Activated naive CD4-positive, alpha-beta T cell treated with anti-CD3 and anti-CD28 coated beads, Interleukin-2, amount 50 U/mL, for 72 hours (primary cell): ENCODE measurements at places on chromosomes 12 and 14.

- no peak for DNase-seq
Observed at GRCh38 chr14:87483271-87484260, 509.4 kb downstream of the GALC start.

GRCh38 chr12:79397609-79398008 is 293.2 kb downstream of the PAWR start:
- DNase-seq, result no peak

DNA sequence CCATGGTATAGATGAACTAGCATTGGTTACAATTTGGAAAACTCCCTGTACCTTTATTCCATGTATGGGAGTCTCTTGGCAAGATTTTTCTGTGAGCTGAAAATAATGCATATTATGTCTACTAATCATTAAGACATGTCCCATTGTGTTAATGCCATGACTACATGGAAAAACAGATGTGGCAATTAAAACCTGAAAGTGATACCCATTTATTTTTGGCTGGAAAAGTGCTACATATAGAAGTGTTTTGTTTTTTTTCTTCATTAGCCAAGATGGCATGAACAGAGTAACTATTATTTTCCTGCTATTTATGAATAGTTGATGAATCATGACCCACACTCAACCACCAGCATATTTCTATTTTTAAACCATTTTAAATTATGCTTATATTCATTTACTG is 58.2 kb downstream of the ALG10B start:
- DNase-seq, result no peak

- no peak for DNase-seq
Observed at GRCh38 chr14:99975190-99975589, 90.0 kb upstream of the EVL start.

DNA sequence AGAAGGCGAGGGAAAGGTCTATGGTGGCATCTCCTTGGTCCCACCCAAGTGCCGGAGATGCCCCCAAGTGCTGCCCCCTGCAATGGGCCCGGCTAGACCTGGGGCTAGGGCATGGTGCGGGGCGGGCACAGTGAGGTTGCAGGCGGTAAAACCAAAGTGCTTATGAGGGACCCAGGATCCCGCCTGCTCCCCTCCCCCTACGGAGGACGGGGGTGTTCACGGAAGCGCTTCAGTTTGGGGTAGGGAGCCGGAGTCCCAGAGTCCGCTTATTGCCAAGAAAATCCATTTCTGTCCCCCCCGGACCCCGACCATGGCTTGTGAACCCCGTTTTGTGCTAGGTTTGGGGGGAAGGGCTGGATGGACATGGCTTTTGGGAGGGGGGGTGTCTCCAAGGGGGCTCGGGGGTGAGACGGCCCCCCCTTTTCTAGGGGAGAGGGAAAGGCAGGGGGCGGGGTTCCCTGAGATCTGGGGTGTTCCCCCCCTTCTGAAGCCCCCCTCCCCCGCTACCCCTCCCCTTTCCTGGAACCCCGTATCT is 5.4 kb upstream of the GPR84 start:
- DNase-seq, result no peak

DNA sequence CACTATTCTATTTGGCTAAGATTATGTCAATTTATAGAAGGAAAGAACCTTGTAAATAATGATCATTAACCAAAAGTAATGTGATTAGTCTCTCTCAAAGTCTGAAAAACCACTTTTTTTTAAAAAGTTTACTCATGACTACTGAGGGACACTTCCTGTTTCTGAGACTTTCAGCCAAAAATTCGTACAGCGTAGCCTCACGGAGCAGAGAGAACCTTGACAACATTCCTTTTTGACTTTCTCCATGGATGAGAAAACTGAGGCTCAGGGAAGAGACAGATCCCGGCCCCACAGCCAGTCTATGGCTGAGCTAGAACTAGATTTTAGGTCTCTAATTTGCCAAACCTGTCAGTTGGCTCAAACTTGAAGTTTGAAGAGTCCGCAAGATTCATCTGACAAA is 68.2 kb downstream of the DAD1 start:
- no peak for DNase-seq

DNA sequence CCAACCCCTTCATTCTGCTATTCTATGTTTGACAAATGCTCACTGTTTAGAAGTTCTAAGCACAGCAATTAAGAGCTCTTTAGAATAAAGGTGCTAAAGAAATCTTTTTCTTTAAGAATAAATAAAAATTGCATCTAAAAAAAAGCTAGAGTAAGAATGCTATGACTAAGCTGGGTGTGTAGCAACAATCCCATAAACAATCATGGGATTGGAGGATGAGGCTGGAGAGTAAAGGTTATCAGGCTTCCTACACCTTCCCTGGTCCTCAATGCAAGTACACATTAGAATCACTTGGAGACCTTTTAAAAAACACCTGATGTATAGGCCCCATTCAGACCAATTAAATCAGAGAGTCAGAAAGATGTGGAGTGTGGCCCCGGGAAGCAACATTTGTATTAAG is 88.3 kb downstream of the CIT start:
- no peak for DNase-seq

DNA sequence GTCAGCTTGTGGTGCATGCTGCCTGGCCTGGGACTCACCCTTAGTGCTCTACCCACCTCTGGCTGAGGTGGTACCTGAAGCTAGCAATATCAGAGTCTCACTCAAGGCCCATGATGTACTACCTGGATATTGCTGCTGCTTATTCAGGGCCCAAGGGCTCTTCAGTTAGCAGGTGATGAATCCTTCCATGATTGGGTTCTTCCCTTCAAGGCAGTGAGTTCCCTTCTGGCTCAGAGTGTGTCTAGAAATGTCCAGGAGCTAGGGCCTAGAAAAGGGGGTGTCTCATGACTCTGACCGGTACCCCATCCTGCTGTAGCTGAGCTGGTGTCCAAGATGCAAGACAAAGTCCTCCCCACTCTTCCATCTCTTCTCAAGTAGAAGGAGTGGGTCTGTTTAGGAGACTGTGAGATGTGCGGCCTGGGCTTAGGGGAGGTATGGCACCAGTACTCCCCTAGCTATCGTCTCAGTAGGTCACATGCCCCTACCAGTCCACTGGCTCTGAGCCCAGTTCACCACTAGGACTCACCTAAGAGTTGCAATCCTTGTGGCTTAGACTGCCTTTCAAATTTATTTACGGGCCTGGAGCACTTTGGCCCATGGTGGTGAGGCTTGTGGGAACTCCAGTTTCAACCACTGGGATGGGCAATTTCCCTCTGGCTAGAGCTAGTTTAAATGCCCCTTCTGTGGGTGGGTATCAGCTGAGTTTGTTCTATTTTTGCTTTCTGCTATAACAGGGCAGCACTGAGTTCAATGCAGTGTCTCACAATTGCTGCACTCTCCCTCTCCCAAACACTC is 12.2 kb downstream of the PRORP start:
- no peak for DNase-seq

DNA sequence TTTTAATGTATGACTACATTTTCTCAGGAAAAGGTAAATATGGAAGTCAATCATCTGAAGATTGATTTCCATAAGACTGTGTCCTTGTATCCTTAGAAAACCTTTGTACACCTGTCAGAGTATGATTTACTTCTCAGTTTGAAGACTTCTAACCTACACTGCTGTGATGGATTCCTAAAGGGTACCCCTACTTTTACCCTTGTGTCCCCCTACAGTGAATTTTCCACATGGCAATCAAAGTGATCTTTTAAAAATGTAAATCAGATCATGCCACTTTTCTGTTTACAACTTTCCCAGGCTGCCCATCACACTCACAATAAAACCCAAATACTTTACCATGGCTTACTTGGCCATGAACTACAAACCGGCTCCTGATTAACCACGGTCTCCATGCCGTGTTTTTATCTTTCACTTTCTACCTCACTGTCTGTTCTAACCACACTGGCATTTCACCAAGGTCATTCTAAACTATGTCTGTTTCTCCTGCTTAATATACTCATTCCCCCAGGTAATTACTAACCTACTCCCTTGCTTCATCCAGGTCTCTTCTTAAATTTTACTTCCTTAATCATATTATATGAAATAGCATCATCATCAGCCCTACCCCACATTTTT is 8.1 kb downstream of the DNAI7 start:
- DNase-seq, result no peak

DNA sequence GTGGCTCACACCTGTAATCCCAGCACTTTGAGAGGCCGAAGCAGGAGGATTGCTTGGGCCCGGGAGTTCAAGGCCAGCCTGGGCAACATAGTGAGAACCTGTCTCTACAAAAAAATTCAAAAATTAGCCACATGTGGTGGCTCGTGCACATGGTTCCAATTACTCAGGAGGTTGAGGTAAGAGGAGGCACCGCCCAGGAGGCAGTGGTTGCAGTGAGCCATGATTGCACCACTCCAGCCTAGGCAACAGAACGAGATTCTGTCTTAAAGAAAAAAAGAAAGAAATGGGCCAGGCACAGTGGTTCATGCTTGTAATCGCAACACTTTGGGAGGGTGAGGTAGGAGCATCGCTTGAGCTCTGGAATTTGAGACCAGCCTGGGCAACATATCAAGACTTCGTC is 33.5 kb downstream of the MAP1LC3B2 start:
- DNase-seq, result no peak

DNA sequence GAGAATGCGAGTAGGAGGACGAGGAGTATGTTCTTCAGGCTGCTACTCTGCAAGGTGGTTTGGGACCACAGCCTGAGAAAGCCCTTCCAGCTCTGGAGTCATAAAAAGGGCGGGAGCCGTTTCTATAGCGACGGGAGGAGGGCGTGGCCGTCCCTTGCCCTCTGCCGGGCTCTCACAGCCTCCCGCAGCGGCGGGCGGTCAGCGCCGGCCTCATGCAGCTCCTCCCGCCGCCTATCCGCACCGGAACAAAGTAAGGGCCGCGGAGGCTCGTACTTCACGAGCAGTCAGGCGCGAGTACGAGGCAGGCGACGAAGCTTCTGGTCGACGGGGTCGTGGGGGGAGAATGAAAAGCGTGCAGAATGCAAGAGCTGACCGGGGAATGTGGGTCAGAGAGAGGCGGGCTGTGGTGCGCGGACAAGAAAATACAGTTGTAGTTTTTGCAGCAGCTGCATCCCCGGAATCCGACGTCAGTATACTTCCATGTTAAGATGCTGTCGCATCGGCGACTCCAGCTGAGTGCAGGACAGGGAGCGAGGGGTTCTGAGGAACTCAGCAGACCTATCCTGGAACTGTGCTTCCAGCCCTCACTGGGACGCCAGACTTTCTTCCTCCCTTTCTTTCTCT is at the start of gene DYRK4:
DYRK4 (plus strand) TSS at position 175 of the 624 bp plus-strand sequence; CDS start at position 213, 38 bp downstream.
- DNase-seq, result no peak

DNA sequence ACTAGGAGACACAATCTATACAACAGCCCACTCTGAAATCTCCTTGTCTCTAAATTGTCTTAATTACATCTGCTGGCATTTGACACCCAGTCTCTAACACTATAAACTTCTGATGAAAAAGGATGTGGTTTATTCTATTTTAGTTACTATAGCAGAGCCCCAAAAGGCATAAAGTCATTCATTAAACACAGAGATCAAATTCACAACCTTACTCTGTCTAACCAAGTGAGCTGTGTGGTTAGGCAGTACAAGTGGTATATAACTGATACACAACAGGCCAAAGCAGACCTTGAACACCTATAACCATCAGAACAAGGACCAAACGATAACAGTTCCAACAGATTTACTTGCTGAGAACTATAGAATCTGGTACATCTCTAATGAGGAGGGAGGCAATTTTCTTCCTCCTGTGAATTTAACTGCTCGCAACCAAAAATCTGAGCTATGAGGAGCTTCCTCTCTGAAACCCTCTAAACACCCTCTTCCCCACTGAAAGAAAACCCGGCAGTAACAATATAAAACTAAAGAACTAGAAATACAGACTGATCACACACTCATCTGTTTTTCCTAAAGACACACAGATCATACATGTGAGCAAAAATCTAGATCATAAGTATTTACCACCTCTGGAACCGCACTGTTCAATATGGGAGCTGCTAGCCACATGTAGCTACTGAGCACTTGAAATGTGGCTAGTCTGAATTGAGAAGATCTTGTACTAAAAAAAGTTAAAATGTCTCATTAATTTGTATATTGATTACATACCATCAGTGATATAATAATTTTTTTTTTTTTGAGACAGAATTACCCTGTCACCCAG is 17.7 kb downstream of the SPPL3 start:
- DNase-seq, result no peak

DNA sequence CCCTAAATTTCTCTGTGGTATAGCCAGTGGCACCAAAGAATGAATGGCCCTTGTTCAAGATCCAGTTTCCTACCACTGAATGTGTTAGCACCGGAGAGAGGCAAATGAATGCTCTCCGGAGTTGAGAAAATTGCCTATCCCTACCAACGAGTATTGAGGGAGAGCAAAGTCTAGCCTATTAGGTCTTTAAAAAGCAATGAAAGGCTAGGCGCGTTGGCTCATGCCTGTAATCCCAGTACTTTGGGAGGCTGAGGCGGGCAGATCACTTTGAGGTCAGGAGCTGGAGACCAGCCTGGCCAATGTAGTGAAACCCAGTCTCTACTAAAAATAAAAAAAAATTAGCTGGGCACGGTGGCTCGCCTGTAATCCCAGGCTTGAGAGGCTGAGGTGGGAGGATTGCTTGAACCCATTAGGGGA is 898 bp upstream of the RAB15 start:
- no peak for DNase-seq

DNA sequence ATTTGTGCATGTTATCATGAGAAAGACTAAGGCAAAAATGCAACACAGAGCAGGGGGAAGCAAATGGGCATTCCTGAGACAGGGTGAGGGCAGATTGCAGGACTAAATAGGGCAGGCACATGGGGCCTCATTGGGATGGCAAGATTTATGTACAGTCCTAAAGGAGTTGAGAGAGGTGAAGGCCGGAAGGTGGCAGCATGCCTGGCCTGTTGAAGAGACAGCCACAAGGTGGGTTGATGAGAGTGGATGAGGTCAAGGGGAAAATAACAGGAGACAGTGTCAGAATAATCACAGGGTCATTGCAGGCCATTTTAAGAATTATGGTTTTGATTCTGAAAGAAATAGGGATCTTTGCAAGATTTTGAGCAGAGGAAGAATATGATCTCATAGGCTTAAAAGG is 21.0 kb downstream of the PAH start:
- DNase-seq, result no peak

- DNase-seq, result no peak
Observed at GRCh38 chr14:22821193-22822015, 6.2 kb upstream of the SLC7A7 start.

DNA sequence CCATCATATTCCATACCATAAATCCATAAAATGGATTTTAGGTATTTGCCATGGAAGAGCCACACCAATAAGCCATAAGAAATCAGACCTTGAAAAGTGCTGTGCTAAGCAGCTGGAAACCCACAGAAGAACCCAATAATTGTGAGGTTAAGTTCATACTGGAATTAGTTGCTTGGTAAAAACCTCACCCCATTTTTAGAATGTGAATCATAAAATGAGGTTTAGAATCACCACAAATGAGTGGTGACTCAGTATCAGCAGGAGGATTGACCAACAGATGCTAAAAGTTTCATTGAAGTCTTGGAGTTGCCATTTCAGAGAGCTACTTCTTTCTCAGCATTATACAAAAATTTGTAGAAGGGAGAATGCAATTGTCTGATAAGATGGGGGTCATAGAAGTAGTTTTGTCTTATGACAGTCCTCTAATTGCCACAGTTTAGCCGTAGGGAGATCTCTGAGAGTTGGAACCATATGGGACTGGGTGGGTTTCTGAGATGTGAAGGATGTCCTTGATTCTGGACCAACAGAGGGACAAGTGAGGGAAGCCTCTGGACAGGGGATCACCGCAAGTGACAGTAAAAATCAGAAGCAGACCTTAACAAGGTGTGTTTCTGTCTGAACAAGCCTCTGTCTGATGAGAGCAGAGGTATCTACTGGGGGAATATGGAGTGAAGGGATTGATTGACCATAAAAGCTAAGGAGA is 1.4 kb upstream of the STON2 start:
- no peak for DNase-seq

- DNase-seq, result no peak
Observed at GRCh38 chr12:106387848-106388377, 30.4 kb downstream of the POLR3B start.
